MCF 10A (cell line): ENCODE measurements at places on chromosomes 4 and X. TPM values are rescaled to one million over a fixed set of nuclear protein-coding genes. Genes with fewer than 3 reads are reported as not detected.

GRCh38 chr4:3864742-3865721, 98.8 kb downstream of the ADRA2C start:
- no peak overlapping the region for H3K4me3 ChIP-seq
- peaks cover under 1% of the 10 kb centered on the region for H3K27me3 ChIP-seq
- no peaks in the 10 kb centered on the region for H3K4me1 ChIP-seq
- no peak overlapping the region for H3K27ac ChIP-seq

GRCh38 chr4:794900-795725, 30.8 kb downstream of the CPLX1 start:
- no peak overlapping the region for H3K4me3 ChIP-seq
- H3K4me1 ChIP-seq: peaks cover 7% of the 10 kb centered on the region
- no peaks in the 10 kb centered on the region for H3K27me3 ChIP-seq
- no peak overlapping the region for H3K27ac ChIP-seq
- no peak for DNase-seq

DNA sequence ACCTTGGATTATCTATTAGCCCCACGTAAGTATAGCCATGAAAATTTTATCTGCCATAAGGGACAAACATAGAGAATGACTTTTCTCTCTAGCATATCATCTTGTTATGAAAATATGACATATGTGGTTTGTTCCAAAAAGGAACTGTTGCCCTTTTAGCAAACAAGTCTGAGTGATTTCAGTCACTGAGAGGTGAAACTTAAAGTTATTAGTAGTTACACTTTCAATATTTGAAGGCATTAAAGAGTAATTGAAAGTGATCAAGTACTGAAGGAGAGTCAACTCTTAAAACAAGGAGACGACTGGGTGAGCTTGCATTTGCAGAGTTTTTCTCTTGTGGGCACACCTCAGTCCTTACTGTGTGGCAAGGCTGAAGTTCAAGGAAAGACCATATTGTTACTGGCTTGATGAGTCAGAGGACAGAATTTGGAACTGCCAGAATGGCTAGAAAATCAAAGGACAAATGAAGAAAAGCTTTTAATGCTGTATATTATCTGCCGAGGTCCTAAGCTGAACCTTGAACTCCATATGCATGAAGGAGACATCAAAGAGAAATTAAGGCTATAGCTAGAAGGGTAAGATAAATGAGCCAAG, 205.1 kb upstream of the EMCN start:
- no peak overlapping the region for H3K4me3 ChIP-seq
- DNase-seq: no peak
- no peaks in the 10 kb centered on the region for H3K4me1 ChIP-seq
- H3K27ac ChIP-seq: no peak overlapping the region
- H3K36me3 ChIP-seq: no peaks in the 10 kb centered on the region

GRCh38 chr4:137905930-137906329, 336.2 kb downstream of the SLC7A11 start:
- H3K36me3 ChIP-seq: no peaks in the 10 kb centered on the region
- H3K4me3 ChIP-seq: no peak overlapping the region
- no peak overlapping the region for H3K27ac ChIP-seq
- H3K4me1 ChIP-seq: peaks cover 11% of the 10 kb centered on the region

GRCh38 chr4:161577579-161578301, 586.1 kb downstream of the FSTL5 start:
- no peaks in the 10 kb centered on the region for H3K36me3 ChIP-seq
- DNase-seq: peak; percentile 36
- peaks cover 10% of the 10 kb centered on the region for H3K4me1 ChIP-seq
- no peaks in the 10 kb centered on the region for H3K27me3 ChIP-seq

- peaks cover 10% of the 10 kb centered on the region for H3K4me1 ChIP-seq
- DNase-seq: no peak
- no peak overlapping the region for H3K4me3 ChIP-seq
- H3K27ac ChIP-seq: no peak overlapping the region
Measured at GRCh38 chr4:80270321-80270720, 3.9 kb downstream of the FGF5 start.

DNA sequence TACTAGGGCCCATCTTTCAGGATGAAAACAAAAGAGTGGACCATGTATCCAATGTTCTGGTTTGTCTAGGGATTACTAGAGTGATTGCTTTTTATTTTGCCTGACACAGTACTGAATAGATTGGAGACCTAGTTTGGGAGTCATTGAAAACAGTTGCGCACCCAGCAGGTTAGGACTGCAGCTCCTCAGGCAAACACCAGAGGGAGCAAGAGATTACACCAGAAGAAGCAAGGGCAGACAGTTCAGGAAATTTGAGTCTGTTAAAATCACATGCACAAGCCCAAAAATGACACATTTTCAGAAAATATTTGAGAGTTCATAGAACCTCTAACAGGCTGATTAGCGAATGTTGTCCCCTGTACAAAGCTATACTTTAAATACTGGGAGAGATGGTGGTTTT, 55.6 kb downstream of the CYLC1 start:
- H3K27me3 ChIP-seq: peaks cover 4% of the 10 kb centered on the region
- no peak overlapping the region for H3K27ac ChIP-seq
- no peak overlapping the region for H3K4me3 ChIP-seq
- no peaks in the 10 kb centered on the region for H3K4me1 ChIP-seq

GRCh38 chr4:123055943-123056342, 133.5 kb upstream of the NUDT6 start:
- no peak overlapping the region for H3K4me3 ChIP-seq
- H3K27me3 ChIP-seq: no peaks in the 10 kb centered on the region
- DNase-seq: peak; percentile 11
- peak overlapping the region; percentile 31 for H3K27ac ChIP-seq

DNA sequence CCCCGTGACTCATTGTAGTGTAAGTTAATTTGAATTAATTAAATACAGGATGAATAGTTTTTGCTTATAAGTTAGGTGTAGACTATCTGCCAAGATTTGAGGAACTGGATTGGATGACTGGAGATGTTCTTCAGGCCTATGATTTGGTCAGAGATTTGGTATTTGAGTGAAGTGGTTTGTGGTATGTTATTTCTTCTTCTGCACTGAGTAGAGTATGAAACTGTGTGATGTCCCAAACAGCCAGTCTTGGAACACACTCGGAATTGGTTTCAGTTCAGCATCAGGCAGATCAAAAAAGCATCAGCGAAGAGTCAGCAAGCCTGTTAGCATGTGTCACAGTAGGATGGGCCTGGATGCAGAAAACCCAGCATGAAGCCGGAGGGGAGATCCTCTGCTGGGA, 294.1 kb downstream of the ARHGAP10 start:
- H3K4me1 ChIP-seq: peaks cover 8% of the 10 kb centered on the region
- no peak overlapping the region for H3K4me3 ChIP-seq
- no peak overlapping the region for H3K27ac ChIP-seq

- no peaks in the 10 kb centered on the region for H3K27me3 ChIP-seq
- H3K4me3 ChIP-seq: peak overlapping the region; percentile 88
- peak overlapping the region; percentile 94 for H3K27ac ChIP-seq
- peaks cover 55% of the 10 kb centered on the region for H3K36me3 ChIP-seq
Measured at GRCh38 chr4:2961811-2962441, 1.3 kb downstream of the NOP14 start.

GRCh38 chr4:41655177-41655576, 93.3 kb downstream of the PHOX2B start:
- H3K27me3 ChIP-seq: no peaks in the 10 kb centered on the region
- peaks cover 12% of the 10 kb centered on the region for H3K4me1 ChIP-seq
- H3K36me3 ChIP-seq: peaks cover 11% of the 10 kb centered on the region

- H3K4me3 ChIP-seq: no peak overlapping the region
- DNase-seq: no peak
- H3K4me1 ChIP-seq: no peaks in the 10 kb centered on the region
- no peaks in the 10 kb centered on the region for H3K27me3 ChIP-seq
Measured at GRCh38 chr4:109571494-109571893, 11.4 kb downstream of the MCUB start.

- peak; percentile 18 for DNase-seq
- peak overlapping the region; percentile 75 for H3K27ac ChIP-seq
- peaks cover 23% of the 10 kb centered on the region for H3K27me3 ChIP-seq
- H3K36me3 ChIP-seq: no peaks in the 10 kb centered on the region
- H3K4me3 ChIP-seq: no peak overlapping the region
Measured at GRCh38 chrX:46737462-46737861, 21.5 kb downstream of the SLC9A7 start.

DNA sequence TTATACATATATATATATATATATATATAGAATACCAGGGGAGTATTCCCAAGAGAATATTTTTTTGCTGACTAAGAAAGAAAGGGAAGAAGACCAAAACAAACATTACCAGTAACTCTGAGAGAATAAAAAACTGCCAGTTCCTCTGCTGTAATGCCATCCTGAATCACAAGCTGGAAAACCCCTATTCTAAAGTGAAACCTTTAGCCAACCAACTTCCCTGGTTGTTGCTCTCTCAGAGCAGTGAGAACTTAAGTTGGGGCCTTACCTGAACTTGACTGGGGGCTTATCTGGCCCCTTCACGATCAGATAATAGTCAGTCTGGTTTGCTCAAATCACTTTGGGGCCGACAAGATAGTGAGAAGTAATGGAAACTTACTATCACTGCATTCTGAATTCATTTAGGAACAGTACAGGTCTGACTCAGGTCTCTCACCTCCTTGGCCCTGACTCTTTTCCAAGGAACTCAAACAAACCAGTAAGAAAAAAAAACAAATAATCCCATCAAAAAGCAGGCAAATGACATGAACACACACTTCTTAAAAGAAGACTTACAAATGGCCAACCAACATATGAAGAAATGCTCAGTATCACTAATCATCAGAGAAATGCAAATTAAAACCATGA, 62.5 kb downstream of the CD40LG start:
- H3K4me1 ChIP-seq: no peaks in the 10 kb centered on the region
- no peak overlapping the region for H3K4me3 ChIP-seq
- peak overlapping the region; percentile 59 for H3K27ac ChIP-seq
- H3K36me3 ChIP-seq: no peaks in the 10 kb centered on the region

GRCh38 chr4:2036866-2037265, 22.3 kb upstream of the NAT8L start:
- no peak overlapping the region for H3K27ac ChIP-seq
- DNase-seq: no peak
- H3K4me1 ChIP-seq: no peaks in the 10 kb centered on the region
- H3K36me3 ChIP-seq: no peaks in the 10 kb centered on the region
- no peaks in the 10 kb centered on the region for H3K27me3 ChIP-seq

GRCh38 chr4:2932321-2932950, 30.8 kb downstream of the NOP14 start:
- DNase-seq: no peak
- H3K4me1 ChIP-seq: peaks cover 25% of the 10 kb centered on the region
- H3K27me3 ChIP-seq: no peaks in the 10 kb centered on the region
- H3K27ac ChIP-seq: no peak overlapping the region

DNA sequence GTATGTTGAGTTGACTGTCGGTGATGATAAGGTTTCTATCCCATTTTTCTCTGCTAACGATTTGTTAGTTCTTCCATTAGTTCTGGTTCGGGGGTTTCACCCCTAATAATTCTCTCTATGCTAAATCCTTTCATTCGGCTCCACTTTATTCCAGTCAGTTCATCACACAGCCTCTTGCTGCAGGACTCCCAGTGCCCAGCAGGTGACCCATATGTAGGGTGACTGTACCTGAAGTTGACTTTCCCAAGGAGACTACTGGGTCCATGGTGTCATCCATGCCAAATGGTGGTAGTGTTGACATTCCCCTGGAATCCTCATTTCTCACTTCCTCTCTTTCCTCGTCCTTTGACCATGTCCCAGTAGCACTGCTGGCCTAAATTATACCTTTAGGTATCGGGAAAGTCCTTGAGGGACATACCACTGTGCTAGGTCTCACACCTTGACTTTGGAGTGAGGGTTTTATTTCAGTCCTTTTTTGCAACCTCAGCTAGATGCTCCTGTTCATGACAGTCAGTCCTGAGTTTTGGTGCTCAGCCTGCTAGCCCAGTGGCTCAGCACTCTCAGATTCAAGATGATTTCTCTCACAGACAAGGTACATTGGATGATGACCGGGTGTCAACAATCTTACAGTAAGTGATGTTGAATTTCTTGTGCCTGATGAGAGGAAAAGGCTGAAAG, 105.1 kb upstream of the ARHGAP24 start:
- no peaks in the 10 kb centered on the region for H3K36me3 ChIP-seq
- H3K4me3 ChIP-seq: no peak overlapping the region
- H3K4me1 ChIP-seq: no peaks in the 10 kb centered on the region
- no peak overlapping the region for H3K27ac ChIP-seq
- no peak for DNase-seq

GRCh38 chr4:12674184-12674583, 810.0 kb downstream of the RAB28 start:
- no peaks in the 10 kb centered on the region for H3K4me1 ChIP-seq
- no peak overlapping the region for H3K27ac ChIP-seq
- no peak overlapping the region for H3K4me3 ChIP-seq

DNA sequence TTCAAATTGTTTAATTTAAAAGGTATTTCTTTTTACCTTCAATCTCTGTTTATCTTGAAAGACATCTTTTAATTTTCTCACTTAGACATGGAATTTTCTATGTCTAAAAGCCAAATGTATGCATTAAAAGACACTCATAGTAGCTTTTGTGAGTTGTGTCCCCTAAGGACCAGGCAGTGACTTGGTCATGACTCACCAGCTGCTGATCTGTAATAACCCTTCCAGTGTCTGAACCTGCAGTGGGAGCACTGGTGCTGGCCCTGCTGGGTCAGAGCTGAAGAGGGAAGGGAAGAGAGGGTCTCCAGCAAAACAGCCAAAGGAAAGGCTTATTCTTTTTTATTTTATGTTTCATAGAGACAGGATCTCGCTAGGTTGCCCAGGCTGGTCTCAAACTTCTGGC, 31.1 kb upstream of the SH3D19 start:
- H3K36me3 ChIP-seq: no peaks in the 10 kb centered on the region
- no peaks in the 10 kb centered on the region for H3K27me3 ChIP-seq
- peaks cover 6% of the 10 kb centered on the region for H3K4me1 ChIP-seq
- peak; percentile 51 for DNase-seq
- H3K4me3 ChIP-seq: no peak overlapping the region

DNA sequence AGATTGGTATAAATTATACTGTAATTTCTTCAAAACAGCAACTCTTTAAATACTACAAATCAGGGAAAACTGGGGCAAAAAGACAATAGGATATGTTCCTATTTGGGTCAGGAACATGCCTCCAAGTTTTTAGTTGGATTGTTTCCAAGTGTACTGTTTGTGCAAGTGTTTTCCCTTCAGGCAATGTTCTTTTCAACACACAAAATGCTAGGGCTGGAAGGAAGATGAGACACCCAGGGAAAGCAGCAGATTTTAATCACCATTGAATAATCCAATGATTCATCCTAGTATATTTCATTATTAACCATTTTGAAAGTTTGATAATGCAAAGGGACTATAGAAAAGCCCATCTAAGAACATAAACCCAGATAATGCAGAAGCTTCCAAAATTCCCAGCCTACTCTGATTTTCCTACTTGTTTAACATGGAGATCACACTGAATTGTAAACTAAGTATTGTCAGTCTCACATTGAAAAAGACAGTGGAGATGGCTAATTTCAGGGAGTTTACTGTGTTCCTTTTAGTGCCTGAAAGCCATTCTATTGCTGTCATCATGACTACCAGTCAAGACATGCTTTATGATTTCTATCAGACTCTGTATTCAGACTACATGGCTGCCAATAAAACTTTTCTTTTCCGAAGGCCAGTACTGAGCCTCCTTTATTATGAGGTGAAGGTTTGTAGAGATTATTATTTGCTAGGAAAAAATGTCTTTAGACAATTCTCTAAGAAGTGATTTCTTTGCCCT, 38.6 kb downstream of the COL4A6 start:
- H3K27ac ChIP-seq: peak overlapping the region; percentile 82
- peaks cover 21% of the 10 kb centered on the region for H3K27me3 ChIP-seq
- no peaks in the 10 kb centered on the region for H3K36me3 ChIP-seq

GPRIN3 gene
- not detected in 2 replicates for total RNA-seq

RHOXF2 gene
- not detected in 2 replicates for total RNA-seq

TRPC5OS gene
- total RNA-seq: not detected in 2 replicates

ARR3 gene
- total RNA-seq: not detected in 2 replicates

VEGFC gene
- total RNA-seq: 11.1 and 14.2 TPM in 2 replicates

RPL9 gene
- 1,405 and 1,620 TPM in 2 replicates for total RNA-seq

ARMCX1 gene
- not detected in 2 replicates for total RNA-seq

PRRG1 gene
- 10.2 and 10.5 TPM in 2 replicates for total RNA-seq

EGF gene
- total RNA-seq: 0.12 TPM in 1 of 2 replicates, not detected in the other

GYG2 gene
- not detected in 2 replicates for total RNA-seq
